ENCODE measurements at places on chromosomes 4 and X. TPM values are rescaled to one million over a fixed set of nuclear protein-coding genes. Genes with fewer than 3 reads are reported as not detected.

DNA sequence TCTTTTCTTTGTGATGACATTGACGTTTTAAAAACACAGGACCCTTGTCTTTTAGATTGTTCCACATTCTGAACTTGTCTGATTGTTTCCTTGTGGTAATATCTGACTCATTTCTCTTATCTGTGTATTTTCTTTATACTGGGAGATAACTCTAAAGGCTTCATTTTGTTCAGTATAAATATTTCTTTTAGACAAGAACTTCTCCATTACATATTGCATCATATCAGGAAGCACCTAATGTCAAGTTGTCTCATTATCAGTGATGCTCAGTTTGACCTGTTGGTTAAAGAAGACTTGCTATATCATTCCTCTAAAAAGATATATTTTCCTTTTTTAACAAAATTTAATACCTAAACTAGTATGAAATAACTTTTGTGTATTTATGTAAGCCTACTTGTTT lies 152.3 kb upstream of the BMP3 start:
- peak; percentile 13 for DNase-seq

- DNase-seq: no peak
Measured at GRCh38 chrX:47146121-47146935, 1.3 kb downstream of the RBM10 start.

GRCh38 chr4:113823291-113823659 lies 61.7 kb upstream of the CAMK2D start:
- DNase-seq: peak; percentile 72

- peak; percentile 84 for DNase-seq
Measured at GRCh38 chr4:125849869-125850268, 535.1 kb downstream of the FAT4 start.

DNA sequence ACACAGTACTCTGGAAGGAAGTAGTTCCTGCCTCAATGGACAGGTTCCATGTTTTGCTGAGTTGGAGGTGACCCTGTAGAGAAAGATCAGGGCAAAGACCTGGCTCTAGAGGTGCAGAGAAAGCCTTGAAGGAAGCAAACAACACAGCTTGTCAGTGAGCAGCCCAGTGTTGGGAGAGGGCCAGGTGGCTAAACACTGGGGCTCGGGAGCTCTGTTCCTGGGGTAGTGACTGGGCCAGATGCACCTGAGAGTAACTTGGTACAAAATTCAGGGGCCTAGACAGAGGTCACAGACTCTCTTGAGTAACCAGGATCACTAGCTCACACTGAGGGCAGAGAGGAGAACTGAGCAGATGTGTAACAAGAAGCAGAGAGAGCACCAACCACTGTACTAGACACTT lies 138.4 kb upstream of the NALF2 start:
- no peak for DNase-seq

- peak; percentile 100 for DNase-seq
Measured at GRCh38 chr4:142091691-142092182, 455.4 kb downstream of the IL15 start.

GRCh38 chr4:184657144-184657543 lies 7.6 kb downstream of the PRIMPOL start:
- DNase-seq: no peak

DNA sequence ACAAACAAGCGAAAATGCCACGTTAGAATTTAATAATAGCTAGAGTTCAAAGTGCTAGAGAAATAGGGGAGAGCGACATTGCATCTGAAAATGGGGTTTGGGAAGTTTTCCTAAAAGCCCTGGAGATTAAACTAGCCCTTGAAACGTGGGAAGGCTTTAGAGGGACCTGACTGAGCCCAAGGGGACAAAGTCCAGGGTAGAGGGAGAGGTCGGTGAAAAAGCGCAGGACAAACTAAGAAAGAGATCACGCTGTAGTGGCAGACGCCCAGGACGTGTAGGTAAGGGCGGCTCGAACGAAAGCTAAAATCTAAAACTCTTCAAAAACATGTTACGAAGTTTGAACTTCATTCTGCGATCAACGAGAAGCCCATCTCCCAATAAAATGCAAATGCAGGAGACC lies 1.1 kb upstream of the ATP11C start:
- DNase-seq: no peak

GRCh38 chr4:184528051-184528450 lies 53.7 kb upstream of the IRF2 start:
- DNase-seq: no peak

GRCh38 chr4:37827802-37828321 lies 1.4 kb downstream of the PGM2 start:
- no peak for DNase-seq

- peak; percentile 2 for DNase-seq
Measured at GRCh38 chrX:40581336-40581920, 658 bp downstream of the ATP6AP2 start.

DNA sequence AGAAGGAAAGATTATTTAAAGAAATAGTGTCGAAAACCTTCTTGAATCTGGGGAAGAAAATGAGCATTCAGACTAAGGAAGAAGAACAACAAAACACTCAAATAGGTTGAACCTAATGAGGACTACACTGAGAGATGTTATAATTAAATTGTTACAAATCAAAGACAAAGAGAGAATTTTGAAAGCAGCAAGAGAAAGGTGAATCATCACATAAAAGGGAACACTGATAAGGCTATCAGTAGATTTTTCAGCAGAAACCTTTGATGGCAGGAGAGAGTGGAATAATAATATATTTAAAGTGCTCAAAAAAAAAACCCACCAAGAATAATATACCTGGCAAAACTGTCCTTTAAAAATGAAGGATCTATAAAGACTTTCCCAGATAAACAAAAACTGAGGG lies 114.9 kb downstream of the AREG start:
- DNase-seq: no peak

ZFP42 gene
- 4.5 TPM for total RNA-seq

CFP gene
- total RNA-seq: 0.17 TPM

ZFP92 gene
- 0.27 TPM for total RNA-seq

TRPC3 gene
- not detected for total RNA-seq

PPP1R3F gene
- 5.6 TPM for total RNA-seq

CT45A1 gene
- total RNA-seq: not detected

WDR13 gene
- total RNA-seq: 63.4 TPM

FGFBP1 gene
- not detected for total RNA-seq

KLHL15 gene
- 6.5 TPM for total RNA-seq
